CD4-positive, alpha-beta T cell (primary cell): ENCODE measurements at places on chromosomes 3 and 15.

DNA sequence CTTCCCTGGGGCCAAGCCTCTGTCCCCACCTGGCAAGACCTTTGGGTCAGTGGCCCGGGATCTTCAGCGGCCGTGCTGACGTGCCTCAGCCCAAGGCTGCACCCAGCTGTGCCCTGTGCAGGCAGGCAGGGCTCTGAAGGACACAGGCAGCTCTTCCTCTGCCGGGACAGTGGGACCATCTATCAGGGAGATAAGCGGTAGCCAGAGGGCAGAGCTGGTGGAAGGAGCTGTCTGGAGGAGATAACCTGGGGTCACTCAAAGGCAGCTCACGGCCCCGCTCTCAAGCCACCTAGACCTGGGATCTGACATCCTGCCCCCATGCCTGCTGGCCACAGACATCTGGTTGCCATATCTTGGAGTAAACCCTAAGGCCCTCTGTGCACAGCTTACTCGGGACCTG, 27.3 kb downstream of the DUSP7 start:
- DNase-seq, result no peak

DNA sequence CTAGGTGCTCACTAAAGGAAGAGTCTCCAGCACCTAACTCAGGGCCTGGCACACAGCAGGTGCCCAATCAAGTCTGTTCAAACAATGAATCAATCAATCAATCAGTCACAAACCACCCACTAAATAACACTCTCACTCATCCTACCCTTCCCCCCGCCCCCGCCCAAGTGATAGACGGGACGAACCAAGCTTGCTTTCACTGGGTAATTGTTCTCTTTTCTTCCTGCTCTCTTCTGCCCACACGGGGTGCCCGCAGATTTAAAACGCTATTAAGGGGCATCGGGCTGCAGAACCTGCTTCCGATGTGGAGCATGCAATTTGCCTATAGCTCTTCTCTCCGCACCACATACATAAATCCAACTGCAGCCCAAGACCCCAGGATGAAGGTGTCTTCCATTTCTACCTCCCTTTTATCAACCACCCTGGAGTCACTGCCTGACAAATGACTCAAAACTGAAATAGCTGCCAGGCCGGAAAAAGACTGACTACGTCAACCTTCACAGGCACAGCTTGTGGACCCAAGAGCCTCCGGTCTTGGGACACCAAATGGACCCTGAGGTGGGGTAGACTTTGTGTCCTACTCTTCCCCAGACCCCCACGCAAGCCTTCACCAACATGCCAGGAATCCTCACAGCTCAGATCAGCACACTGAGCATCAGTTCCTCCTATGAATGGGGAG, 1.7 kb downstream of the KLHL25 start:
- peak; percentile 62 for DNase-seq

- no peak for DNase-seq
These were observed 151.8 kb upstream of the DPH6 start for GRCh38 chr15:35697549-35698299.

DNA sequence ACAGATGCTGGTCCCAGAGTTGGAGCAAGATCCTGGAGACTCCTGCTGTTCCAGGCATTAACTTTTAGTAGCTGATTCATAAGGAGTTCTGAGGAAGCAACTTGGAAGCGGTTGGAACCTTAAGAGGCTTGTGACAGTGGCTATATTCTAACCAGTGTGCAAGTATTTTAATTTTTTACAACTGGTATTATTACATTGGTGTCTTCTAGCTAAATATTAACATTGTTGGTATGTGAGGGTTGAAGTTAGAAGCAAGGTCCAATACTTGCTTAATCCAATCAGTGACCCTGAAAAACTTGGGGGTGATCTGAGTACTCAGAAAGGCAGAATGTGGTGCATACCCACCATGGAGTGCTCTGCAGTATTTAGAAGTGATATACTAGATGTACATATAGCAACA, 1.5 kb upstream of the OR4F15 start:
- DNase-seq, result no peak

GRCh38 chr15:62809115-62809967, 233.2 kb upstream of the TPM1 start:
- no peak for DNase-seq

DNA sequence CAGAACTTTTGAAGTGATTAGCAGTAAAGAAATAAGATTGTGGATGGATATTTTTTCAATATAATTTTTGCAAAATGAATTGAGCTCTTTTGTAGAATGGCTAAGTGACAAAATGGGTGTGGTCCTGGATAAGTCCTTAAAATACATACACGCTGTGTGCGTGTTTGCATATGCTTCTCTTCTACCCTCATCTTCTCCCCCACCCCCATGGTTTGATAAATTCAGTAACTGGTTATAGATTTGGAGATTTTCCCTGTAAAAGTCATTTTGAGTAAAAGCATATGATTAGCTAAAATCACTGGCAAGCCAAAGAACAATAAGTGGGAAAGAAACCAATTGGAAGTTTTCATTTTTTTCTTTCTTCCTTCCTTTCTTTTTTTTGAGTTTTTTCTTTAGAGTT, 453.9 kb upstream of the MDFIC2 start:
- no peak for DNase-seq

GRCh38 chr3:52392216-52392930, 52.5 kb downstream of the SEMA3G start:
- DNase-seq, result no peak

DNA sequence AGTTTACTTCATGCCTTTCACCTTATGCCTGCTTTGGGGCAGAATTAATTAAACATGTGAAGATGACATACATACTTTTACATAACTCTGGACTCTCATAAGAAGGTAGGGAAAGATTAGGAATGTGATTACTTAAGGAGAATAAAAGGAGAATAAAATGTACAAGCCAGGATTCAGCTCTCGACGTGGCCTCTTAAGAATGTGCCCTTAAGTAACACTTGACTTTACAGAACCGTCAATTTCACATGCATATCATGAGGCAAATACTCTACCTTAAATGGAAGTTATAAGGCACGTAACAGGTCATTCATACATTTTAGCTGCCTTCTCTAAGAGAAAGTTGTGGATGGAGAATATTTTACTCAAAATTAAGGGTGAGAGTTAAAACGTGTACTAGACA, 263.7 kb upstream of the LMCD1 start:
- DNase-seq, result no peak

DNA sequence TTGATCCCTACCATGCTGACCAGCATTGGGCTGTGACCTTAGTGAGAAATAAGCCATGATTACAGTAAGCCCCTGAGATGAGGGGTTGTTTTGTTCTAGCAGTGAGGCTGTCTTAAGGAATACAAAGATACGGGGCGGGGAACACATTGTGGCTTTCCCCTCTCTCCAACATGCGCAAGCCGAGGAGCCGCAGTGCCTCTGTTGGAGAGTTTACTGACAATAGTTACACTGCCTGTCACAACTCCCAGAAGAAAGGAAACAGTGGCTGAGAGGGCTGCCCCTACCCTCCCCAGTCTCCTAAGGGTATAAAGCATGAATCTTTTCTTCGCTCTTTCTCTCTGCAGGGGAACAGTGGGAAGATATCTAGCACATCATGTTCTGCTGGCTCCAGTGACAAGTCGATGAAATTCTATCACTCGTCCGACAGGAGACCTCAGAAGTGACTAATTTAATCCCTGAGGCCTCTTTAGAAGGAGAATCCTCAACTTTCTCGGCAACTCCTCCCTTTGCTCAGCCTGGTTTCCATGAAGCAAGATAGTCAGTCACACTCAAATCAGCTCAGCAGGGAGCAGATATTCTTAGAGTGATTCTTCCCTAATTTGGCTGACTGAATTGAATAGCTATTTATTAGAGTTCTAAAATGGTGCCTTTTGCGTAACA, 409.0 kb upstream of the PROK2 start:
- DNase-seq, result no peak
